T-helper 17 cell (primary cell): ENCODE measurements at places on chromosomes 6 and 20. TPM values are rescaled to one million over a fixed set of nuclear protein-coding genes. Genes with fewer than 3 reads are reported as not detected.

The CGA gene
- not detected for total RNA-seq

The C6orf163 gene
- 1.8 TPM for total RNA-seq

The ADGB gene
- total RNA-seq = not detected

The GLP1R gene
- total RNA-seq = not detected

DNA sequence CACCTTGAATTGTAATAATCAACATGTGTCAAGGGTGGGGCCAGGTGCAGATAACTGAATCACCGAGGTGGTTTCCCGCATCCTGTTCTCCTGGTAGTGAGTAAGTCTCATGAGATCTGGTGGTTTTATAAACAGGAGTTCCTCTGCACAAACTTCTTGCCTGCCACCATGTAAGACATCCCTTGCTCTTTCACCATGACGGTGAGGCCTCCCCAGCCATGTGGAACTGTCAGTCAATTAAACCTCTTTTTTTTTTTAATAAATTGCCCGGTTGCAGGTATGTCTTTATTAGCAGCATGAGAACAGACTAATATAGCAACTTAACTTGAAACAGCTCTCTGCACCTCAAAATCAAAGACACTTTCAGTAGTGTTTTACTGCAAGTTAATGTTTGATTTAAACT, 121.6 kb downstream of the OGFRL1 start:
- peaks cover 2% of the 10 kb centered on the region for H3K36me3 ChIP-seq
- no peak for DNase-seq
- no peaks in the 10 kb centered on the region for H3K4me1 ChIP-seq

- H3K27me3 ChIP-seq = no peaks in the 10 kb centered on the region
- H3K36me3 ChIP-seq = peaks cover 3% of the 10 kb centered on the region
- peaks cover 5% of the 10 kb centered on the region for H3K4me1 ChIP-seq
Observed at GRCh38 chr6:109722564-109723254, 31.6 kb downstream of the FIG4 start.

The MTFR2 gene
- 2.9 TPM for total RNA-seq

DNA sequence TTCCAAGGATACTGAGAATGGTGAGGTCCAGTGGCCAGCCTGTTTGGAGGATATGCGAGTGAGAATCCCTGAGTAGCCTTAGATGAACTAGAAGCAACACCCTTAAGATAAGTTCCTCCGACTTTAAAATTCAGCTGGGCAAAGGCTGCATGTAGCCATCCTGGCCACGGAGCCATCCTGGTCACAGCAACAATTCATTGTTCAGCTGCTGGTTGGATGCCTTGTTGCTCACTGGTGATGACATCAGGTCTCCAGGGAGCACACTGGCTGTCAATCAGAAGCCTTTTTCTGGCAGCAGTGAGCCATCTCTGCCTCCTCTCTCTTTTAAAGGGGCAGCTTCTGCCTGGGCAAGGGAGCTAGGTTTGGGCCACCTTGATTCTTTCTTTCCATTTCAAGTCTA, 22.4 kb upstream of the RIMS4 start:
- no peak overlapping the region for H3K4me3 ChIP-seq
- no peaks in the 10 kb centered on the region for H3K36me3 ChIP-seq
- DNase-seq = no peak
- peaks cover 37% of the 10 kb centered on the region for H3K27me3 ChIP-seq

DNA sequence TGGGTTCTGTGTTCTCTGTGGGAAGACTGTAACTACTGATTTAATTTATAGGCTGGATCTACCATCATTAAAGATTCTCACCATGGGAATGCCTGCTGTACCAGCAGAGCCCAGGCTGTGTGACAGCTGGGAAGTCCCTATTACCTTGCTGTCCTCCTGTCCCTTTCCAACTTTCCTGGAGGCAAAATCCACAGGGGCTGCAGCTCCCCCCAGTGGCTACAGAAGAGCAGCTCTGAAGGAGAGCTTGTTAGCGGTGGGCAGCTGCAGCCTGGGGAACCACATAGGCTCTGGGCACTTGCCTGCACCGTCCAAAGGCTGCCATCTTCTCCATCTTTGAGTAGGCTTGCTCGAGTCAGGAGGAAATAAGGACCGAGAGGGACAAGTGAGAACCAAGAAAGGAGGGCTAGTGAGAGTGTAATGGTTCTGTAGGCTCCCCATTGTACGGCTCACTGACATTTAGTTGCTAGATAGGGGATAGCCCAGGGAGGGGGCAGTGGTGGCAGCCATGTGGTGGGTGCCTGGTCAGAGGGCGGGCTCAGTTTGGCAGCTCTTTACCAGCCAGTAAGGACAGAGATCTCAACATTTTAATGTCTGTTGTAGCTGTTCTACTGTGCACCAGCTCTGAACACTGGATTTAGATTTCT, 155.1 kb upstream of the MLIP start:
- H3K4me1 ChIP-seq = peaks cover 2% of the 10 kb centered on the region
- no peak overlapping the region for H3K4me3 ChIP-seq
- H3K27me3 ChIP-seq = peaks cover 36% of the 10 kb centered on the region

DNA sequence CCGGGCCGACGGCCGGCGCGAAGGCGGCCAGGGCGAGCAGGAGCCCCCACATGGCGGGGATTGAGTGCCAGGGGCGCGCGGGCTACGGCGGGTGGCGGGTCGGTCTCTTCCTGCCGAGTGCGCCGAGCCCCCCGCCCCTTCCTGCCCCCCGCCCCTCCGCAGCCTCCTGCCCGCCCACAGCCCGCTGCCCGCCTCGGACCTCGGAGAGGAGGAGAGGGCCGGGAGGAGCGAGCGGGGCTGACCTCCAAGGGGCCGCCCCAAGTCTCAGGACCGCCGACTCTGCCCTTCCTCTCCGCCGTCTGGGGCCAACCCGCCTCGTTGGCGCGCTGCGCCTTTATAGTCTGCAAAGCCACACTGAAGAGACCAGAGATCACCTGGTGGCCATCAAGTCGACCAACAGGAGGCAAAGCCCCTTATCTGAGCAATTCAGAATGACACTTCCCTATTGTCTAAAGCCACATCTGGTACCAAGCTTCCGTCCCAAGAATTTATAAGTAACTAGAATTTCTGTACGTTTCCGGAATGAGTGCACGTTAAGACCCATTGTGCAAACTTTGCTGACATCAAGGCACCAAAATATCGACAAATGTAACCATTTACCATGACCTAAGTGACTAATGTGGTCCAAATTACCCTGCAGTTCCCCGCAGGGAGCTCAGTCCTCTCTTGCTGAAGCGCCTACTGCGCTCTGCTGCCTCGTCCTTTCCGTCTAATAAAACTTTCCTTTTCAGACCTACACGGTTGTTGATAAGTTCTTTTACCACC, at the start of gene CPXM1:
CPXM1 (minus strand) TSS at position 107 of the 765 bp plus-strand sequence; CDS start at position 52, 55 bp downstream.
- no peak for DNase-seq
- H3K4me3 ChIP-seq = peak within 1 kb of the TSS; percentile 96
- H3K27ac ChIP-seq = peak within 1 kb of the TSS; percentile 88
- peaks cover 13% of the 10 kb centered on the region for H3K36me3 ChIP-seq

DNA sequence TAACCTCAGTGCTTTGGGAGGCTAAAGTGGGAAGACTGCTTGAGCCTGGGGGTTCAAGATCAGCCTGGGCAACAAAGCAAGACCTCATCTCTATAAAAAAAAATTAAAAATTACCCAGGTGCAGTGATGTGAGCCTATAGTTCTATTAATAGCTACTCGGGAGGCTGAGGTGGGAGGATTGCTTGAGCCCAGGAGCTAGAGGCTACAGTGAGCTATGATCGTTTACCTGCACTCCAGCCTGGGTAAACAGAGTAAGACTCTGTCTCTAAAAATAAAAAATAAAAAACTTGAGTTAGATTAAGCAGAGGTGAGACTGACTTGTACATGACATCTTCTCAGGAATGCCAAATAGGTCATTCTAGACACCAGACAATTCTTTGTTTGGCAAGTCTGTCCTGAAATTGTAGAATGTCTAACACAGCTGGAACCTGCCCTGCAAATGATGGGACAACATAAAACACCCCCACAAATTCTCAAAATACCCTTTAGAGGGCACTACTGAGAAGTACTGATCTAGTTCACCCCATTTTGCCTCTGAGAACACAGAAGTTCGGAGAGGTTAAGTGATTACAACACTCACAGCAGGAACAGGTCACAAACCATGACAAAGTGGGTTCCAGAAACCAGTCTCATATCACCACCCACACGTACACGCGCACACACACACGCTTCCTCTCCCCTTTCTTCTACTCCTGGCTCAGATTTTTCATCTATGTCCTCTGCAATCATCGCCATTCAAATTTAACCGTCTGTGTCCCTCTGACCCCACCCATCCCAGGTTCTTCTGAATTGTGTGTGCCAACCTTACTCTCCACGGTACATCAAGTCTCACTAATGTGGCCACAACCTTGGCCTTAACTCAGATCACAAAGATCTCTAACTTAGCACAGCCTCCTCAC, 38.3 kb downstream of the ARHGAP18 start:
- H3K27ac ChIP-seq = peak overlapping the region; percentile 96
- H3K36me3 ChIP-seq = peaks cover 3% of the 10 kb centered on the region
- peaks cover 20% of the 10 kb centered on the region for H3K4me1 ChIP-seq
- H3K27me3 ChIP-seq = peaks cover 5% of the 10 kb centered on the region

The FOXF2 gene
- not detected for total RNA-seq

DNA sequence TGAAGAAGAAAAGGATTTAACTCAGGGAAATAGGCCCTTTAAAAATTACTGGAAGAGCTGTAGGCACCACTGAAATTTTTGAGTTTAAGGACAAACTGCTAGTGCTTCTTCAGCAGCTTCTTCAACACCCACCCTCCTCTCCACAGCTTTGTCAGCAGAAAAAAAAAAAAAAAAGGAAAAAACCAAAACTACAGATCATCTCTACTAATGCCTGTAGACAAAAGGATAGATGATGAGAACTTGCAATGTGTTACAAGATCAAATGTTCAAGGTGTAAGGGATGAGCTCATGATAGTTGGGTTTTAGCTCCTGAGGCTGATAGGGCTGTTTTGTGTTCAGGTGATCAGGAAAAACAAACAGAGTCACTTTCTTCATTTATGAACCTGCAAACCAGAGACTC, 55.2 kb upstream of the PREP start:
- no peak for DNase-seq
- H3K4me3 ChIP-seq = peak overlapping the region; percentile 28
- peaks cover 19% of the 10 kb centered on the region for H3K4me1 ChIP-seq
- H3K27ac ChIP-seq = peak overlapping the region; percentile 27
- H3K27me3 ChIP-seq = peaks cover 40% of the 10 kb centered on the region

DNA sequence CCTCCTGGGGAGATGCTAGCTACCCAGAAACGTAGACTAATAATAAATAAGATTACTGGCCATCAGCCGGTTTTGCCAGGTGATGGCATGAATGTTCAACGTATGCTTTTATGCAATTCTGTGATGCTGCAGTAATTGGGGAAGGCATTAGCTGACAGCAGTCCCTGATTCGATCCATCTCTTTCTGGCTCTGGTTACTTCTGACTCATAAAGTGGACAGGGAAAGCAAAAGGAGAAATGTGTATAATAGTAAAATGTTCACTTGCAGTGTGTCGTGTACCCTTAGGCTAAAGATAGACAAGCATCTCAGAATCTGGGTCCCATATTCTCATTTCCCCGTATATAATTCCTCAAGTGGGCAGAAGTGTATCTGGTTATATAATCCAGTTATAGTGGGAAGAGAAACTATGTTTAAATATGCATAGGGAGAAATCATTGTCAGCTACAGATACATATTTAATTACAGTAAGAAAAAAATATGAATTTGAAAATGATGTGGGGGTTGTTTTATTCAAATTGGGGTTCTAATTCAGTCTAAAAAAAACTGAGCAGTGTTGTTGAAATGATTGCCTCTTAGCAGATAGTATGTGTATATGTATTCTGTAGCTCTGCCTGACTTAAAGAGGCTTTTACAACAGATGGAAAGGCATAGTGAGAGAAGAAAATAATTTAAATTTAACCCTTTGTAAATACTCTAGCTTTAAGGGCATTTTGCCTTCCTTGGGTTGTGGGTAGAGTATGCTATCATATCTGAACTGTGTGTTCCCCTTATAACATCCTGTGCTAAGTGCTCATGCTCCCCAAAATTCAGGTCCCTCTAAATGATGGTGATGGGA, 40.6 kb downstream of the DOK5 start:
- H3K4me1 ChIP-seq = no peaks in the 10 kb centered on the region
- H3K27ac ChIP-seq = no peak overlapping the region
- H3K27me3 ChIP-seq = no peaks in the 10 kb centered on the region
- no peaks in the 10 kb centered on the region for H3K36me3 ChIP-seq

- no peak overlapping the region for H3K27ac ChIP-seq
- no peak overlapping the region for H3K4me3 ChIP-seq
- H3K27me3 ChIP-seq = peaks cover 74% of the 10 kb centered on the region
- no peak for DNase-seq
- peaks cover 3% of the 10 kb centered on the region for H3K36me3 ChIP-seq
Observed at GRCh38 chr20:2086177-2086979, 15.2 kb upstream of the STK35 start.

- DNase-seq = no peak
- peaks cover 52% of the 10 kb centered on the region for H3K4me1 ChIP-seq
- H3K27ac ChIP-seq = peak overlapping the region; percentile 88
- H3K27me3 ChIP-seq = no peaks in the 10 kb centered on the region
- H3K4me3 ChIP-seq = peak overlapping the region; percentile 43
- H3K36me3 ChIP-seq = peaks cover 4% of the 10 kb centered on the region
Observed at GRCh38 chr6:109014606-109015005, 80.0 kb downstream of the SESN1 start.

DNA sequence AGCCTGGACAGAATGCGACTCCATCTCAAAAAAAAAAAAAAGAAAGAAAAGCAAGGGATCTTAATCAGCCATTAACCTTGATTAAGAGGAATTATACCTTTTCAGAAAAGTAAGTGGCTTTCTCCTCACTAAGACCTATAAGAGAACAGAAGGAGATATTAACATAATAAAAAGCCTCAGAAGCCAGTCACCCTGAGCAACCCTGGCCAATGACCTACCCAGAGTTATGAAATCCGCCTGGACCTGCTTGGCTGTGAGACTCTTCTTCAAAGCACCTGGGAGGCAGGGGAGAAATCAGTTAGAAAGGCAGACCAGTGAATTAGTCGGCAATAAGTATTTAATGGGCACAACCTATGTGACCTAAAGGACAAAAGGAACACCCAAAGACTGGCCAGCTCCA, 32.7 kb upstream of the C20orf203 start:
- no peak for DNase-seq
- H3K4me3 ChIP-seq = no peak overlapping the region

- H3K4me1 ChIP-seq = peaks cover 2% of the 10 kb centered on the region
- H3K27ac ChIP-seq = no peak overlapping the region
- DNase-seq = no peak
- H3K27me3 ChIP-seq = peaks cover 62% of the 10 kb centered on the region
- peaks cover 2% of the 10 kb centered on the region for H3K36me3 ChIP-seq
Observed at GRCh38 chr20:48490961-48491831, 336.6 kb downstream of the PREX1 start.

- peaks cover 6% of the 10 kb centered on the region for H3K27me3 ChIP-seq
- peak overlapping the region; percentile 96 for H3K27ac ChIP-seq
- no peaks in the 10 kb centered on the region for H3K36me3 ChIP-seq
- H3K4me1 ChIP-seq = peaks cover 13% of the 10 kb centered on the region
- no peak for DNase-seq
Observed at GRCh38 chr6:135128268-135128914, 52.7 kb upstream of the MYB start.
